CD4-positive, alpha-beta T cell treated with Interleukin-12 subunit alpha and Interleukin-12 subunit beta, for 1 hour (primary cell): ENCODE measurements at places on chromosomes 4 and X.
A peak's percentile ranks its signal among the peaks of the same experiment; 100 is the strongest.

- DNase-seq = no peak
Measured at GRCh38 chrX:133638285-133638684, 223.0 kb upstream of the GPC4 start.

- no peak for DNase-seq
Measured at GRCh38 chr4:6563935-6564645, 10.9 kb upstream of the MAN2B2 start.

GRCh38 chr4:40316333-40316781 is 18.8 kb upstream of the CHRNA9 start:
- peak; percentile 76 for DNase-seq

GRCh38 chrX:2389324-2389723 is 111.5 kb downstream of the DHRSX start:
- no peak for DNase-seq

DNA sequence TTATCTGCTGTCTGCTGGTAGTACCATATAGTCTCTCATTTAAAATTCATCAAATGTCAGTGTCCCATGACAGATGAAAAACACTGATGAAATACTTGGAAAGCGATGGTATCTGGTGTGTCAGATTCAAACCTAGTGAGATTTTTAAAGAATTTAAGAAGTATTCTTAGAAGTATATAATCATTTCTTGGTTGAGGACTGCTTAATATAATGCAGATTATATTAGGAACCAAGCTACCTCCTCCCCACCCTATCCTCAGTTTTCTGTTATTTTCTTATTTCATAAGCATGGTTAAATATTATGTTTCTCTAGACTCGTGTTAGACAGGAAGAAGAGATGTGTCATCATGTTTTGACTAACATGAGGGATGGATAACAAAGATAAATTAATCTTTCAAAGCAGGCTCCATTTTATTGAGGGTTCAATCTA is 118.5 kb downstream of the GLUD2 start:
- no peak for DNase-seq

- DNase-seq = no peak
Measured at GRCh38 chr4:971666-972500, 1.5 kb downstream of the DGKQ start.

GRCh38 chr4:47741200-47741599 is 96.7 kb downstream of the CORIN start:
- no peak for DNase-seq

GRCh38 chrX:15594371-15594770 is 6.4 kb downstream of the ACE2 start:
- DNase-seq = no peak

DNA sequence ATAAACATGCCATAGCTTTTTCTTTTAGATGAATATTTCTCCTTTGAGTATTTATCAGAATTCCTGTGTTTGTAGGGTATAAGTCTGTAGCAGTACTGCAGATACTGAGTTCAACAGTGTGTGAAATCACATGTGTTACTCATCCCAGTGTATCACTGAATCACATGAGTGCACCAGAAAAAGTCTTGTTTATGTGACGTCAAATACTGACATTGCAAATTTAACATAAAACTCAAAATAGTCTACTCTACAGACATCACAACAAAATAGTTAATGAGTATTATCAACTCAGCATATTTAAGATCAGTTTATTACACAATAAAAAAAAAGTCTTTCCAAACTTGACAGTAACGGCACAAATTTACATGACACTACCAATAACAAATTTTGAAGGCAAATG is 221.3 kb downstream of the DCTD start:
- DNase-seq = no peak

DNA sequence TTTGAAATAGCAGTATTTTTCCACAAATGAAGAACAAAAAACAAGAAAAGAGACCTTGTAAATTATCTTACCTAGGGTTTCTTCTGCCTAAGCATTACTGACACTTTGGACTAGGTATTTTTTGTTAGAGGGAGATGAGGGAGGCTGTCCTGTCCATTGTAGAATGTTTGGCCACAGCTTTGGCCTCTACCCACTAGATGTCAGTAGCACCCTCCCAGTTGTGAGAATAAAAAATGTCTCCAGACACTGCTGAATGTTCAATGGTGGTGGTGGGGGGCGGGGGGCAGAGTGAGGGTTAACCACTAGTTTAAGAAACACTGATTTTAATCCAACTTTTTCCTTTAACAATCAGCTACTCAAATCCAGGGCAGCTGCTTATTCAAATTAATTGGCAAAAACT is 25.8 kb downstream of the OTUD4 start:
- DNase-seq = peak; percentile 26

DNA sequence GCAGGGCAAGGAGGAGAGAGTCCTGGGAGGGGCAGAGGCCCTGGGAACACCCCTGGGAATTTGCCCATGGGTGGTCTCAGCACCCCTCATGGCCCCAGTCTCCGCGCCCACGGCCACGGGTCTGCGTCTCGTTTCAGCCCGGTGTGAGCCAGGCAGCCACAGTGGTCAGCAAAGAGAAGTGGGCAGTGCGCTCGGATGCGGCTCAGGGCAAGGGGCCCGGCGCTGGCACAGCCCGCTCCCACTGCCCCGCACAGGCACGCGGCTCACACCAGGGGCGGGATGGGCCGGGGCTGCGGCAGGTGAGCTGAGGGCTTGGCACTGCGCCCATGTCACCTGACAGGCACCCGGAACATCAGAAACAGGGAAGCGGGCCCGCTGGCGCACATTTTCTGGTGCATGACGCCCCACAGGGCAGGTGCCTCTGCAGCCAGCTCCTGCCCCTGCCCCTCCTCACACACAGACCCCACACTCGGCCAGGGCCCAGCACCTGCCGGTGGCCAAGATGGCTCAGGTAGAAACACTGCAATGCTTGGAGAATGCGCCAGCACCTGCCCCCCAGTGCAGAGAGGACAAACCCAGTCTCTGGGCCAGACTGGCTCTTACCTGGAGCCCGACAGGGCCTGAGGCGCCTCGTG is 41.9 kb upstream of the MXD4 start:
- DNase-seq = no peak

DNA sequence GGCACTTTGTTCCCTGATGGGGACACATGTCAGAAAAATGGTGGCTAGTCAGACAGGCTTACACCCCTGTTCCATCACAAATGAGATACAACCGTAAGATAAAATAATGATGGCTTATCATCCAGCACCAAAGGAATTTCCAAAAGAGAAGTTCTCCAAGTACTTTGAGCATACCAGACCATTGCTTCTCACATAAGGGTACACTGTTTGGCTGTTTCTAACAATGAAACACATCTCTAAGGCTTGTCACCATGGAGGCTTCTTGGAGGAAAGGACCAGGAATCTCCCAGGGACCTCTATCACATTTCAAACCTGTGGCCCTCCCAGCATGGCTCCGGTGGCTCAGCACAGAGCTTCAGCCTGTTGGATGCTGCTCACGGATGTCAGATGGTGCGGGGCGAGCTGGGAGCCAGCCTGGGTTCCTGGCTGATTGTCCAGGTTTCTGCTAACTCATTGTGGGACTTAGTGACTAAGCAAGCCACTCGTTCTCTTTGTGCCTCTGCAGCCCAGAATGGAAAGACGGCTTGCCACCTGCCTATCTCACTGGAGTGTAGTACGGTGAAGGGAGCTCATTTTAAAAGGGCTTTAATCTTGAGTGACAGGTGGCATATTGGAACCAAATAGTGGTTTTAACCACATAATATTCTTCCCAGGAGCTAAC is 54.5 kb downstream of the FHDC1 start:
- no peak for DNase-seq

- DNase-seq = no peak
Measured at GRCh38 chr4:163091685-163092034, 75.0 kb downstream of the NAF1 start.

- DNase-seq = no peak
Measured at GRCh38 chrX:14964500-14964899, 91.3 kb downstream of the MOSPD2 start.

DNA sequence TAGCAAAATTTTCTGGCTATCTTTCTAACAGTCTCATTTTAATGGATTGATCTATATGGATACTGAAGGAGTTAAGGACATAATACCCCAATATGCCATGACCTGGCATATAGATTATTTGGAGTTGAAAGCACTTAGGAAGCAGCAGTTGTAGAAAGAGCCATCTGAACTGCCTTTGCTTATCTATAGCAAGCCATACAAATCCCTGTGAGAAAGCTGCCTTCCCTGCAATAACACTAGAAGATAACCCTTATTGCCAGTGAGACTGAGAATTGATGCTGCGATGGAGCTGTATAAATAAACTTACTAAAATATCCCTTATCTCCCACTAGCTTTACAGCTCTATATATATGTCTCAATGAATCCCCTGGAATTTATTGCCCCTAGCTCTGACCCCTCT is 346.3 kb downstream of the TECRL start:
- no peak for DNase-seq

- no peak for DNase-seq
Measured at GRCh38 chrX:68821616-68822015, 7.2 kb upstream of the EFNB1 start.

- DNase-seq = no peak
Measured at GRCh38 chr4:20617678-20618396, 82.4 kb upstream of the PACRGL start.

DNA sequence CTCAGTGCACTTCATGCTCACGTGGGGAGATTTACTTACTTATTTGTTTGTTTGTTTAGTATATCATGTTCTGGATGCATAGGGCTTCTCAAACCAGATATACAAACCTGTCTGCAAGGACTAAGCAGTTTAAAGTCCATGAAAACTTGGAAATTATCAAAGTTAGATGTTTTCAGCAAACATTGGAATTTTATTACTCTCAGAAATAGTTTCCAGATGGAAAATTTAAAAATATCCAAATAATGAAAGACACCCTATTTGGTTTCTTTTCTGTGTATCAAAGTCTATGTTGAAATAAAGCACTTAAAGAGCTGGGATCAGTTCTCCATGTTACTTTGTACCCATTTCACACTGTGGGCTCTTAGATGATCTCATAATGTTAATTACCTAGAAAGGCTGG is 312.1 kb downstream of the PPP1R2C start:
- DNase-seq = no peak

DNA sequence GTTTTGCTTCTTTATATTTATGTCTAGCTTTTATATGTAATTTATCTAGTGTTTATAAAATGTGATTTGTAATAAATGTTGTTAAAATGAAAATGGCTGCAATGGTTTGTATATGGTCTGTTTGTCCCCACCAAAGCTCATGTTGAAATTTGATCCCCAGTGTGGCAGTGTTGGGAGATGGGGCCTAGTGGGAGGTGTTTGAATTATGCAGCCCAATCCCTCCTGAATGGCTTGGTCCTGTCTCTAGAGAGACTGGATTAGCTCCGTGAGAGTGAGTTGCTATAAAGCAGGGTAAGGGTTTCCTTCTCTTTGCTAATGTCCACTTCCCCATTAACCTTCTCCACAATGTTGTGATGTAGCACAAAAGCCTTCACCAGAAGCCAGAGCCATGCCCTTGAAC is 30.0 kb upstream of the JADE3 start:
- DNase-seq = no peak

DNA sequence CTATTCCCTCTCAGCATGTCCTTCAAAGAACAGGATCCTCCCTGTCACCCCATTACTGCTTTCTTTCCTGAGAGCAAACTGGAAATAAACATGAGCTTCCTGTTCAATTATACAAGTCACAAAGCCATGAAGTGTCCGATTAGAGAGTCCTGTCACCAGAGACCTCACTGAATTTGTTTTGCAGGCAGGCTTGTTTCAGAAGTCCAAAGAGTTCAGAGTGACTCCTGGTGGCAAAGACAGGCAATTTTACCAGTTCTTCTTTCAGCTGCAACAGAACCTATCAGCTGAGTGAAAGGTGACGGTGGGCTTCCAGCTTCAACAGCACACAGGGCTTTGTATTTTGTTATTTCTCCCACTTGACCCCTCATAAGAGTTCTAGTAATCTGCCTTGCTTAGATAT is 6.4 kb downstream of the ELK1 start:
- no peak for DNase-seq

GRCh38 chr4:39486221-39486804 is 27.5 kb downstream of the LIAS start:
- no peak for DNase-seq

GRCh38 chrX:123060986-123061385 is 123.1 kb upstream of the GRIA3 start:
- DNase-seq = no peak

DNA sequence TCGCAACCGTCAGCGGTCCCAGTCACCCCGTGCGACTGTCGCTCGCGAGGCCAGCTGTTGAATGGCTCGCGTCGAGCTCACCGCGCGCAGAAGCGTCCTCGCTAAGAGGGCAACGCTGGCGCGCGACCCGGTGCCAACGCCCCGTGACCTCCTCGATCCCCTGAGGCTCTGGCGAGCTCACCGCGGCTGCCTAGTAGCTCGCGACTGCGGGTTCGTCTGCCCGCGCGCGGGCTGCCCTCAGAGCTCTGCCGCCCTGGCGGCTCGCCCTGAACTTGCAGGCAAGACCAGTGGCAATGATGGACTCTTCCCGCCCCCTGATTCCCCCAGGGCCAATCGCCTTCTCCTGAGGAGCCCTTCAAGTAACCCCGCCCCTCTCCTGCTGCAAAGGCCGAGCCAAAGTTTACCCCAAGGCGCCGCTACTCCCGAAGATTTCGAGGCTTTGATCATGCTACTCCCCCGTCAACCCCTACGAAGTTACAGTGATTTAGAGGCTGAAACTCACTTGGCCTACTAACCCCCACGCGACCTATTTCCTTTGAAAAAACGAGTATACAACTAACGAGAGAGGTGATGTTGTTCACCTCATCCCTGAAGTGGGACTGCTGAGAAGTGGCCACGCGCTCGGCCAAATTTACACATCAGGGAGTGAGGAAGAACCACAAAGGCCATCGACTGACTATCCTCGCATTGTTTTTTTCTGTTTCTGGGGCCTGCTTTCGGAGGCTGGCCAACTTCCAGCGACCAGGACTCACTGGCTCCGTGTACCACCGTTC is 37.5 kb downstream of the PGRMC1 start:
- DNase-seq = peak; percentile 58

DNA sequence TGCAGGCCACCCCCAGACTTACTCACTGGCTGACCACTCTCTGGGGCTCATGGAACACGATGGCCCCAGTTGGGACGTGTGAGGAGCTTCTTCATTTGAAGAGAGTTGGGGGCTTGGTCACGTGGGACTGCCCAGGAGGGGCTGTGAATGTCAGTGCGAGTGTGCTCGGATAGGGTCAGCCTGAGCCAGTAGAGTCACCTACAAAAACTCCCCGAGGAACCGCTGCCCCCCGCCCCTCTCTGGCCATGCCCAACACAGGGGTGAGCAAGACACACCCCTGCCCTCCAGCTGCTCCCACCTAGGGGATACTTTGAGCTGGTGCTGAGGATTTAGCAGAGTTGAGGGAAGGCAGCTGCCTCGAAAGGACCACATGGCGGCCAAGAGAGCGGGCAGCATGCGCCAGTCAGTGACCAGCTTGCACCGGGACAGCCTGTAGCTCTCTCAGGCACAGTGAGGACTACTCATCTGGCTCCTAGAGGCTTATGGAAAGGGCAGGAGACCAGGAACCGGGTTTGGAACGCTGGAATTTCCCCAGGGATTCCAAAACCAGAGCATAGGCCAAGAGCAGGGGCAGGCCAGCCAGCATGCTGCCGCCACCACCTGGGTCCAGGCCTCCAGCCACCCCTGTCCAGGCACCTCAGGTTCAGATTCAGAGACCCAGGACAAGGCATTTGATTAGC is 8.4 kb downstream of the PNMA6E start:
- DNase-seq = no peak

- no peak for DNase-seq
Measured at GRCh38 chr4:3059943-3060342, 14.4 kb downstream of the HTT-AS start.
